Stimulated activated CD8-positive, alpha-beta memory T cell treated with anti-CD3 and anti-CD28 coated beads, Interleukin-7, amount 100 ng/mL, for 1 hour (primary cell): ENCODE measurements at places on chromosomes 1 and 21.

- DNase-seq: no peak
These were observed 5.7 kb upstream of the TENT5B start for GRCh38 chr1:27018316-27018715.

GRCh38 chr1:64733581-64734286 lies 11.1 kb upstream of the RAVER2 start:
- DNase-seq: no peak

DNA sequence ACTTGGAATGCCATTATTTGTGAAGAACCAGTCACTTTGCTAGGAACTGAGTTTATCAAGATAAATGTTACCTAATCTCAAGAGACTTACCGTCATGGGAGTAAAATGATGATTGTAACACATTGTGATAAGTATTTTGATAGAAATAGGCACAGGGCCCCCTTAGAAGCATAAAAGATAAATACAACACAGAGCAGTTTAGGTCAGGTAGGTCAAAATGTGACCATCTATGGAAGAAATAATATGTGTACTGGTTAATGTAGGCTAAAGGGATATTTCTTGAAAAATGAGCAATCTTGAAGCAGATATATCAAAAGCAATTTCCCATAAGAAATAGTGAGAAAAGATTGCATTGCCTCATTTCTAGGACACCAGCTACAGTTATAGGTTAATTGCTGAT lies 1386.8 kb upstream of the ADGRL2 start:
- DNase-seq: no peak

GRCh38 chr1:165496501-165496900 lies 47.3 kb upstream of the LRRC52 start:
- no peak for DNase-seq

GRCh38 chr1:241077386-241078147 lies 279.4 kb downstream of the RGS7 start:
- no peak for DNase-seq

DNA sequence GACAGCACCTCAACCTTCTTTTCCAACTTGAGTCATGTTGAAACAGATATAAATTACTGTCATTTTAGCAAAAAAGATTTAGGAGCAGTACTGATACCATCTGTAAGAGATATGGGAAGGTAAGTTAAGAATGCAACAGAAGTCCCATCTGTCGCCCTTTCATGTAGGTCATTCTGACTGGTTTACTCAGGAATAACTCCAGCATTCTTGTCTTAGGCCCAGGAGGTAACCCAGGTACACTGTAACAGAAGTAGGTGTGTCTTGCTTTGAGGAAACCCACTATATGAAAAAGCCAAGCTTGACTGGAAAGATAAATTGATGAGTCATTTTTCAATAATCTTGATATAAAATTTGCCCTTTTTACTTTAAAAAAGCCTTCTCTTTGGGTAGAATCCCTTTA lies 35.4 kb downstream of the PGM1 start:
- no peak for DNase-seq
